ENCODE measurements at places on chromosomes 2 and 18.

DNA sequence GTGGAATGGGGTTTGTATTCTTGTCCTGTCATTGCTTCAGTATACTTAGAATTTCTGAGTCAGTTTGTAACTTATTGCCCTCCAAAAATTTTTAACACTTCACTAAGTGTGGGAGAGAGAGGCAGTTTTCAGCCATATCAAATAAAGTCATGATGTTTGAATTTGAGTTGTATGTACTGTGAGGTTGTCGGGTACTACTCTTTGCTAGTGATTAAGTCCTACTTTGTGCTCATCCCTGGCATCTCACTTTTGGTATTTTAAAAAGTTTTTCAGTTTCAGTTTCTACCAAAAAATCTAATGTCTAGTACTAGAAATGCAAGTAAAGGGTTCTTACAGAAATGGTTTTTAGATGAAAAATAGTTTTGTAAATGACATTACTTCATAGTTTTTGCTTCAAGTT is 40.7 kb downstream of the EIF5B start:
- no peak for DNase-seq

DNA sequence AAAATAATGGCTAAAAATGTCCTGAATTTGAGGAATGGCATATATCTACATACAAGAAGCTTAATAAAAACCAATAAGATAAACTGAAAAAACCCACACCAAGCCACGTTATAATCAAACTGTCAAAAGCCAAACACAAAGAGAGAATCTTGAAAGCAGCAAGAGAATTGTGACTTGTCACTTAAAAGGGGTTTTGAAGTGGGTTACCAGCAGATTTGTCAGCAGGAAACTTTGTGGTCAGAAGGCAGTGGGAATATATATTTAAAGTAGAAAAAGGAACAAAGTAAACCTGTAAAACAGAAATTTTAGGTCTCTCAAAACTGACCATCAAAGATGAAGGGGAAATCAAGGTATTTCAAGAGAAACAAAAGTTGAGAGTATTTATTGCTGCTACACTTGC is 171.9 kb upstream of the CNTNAP5 start:
- DNase-seq = no peak

- DNase-seq = no peak
Measured at GRCh38 chr2:58853420-58853819, 612.3 kb upstream of the FANCL start.

GRCh38 chr2:219028996-219029828 is 12.1 kb downstream of the CFAP65 start:
- DNase-seq = no peak

DNA sequence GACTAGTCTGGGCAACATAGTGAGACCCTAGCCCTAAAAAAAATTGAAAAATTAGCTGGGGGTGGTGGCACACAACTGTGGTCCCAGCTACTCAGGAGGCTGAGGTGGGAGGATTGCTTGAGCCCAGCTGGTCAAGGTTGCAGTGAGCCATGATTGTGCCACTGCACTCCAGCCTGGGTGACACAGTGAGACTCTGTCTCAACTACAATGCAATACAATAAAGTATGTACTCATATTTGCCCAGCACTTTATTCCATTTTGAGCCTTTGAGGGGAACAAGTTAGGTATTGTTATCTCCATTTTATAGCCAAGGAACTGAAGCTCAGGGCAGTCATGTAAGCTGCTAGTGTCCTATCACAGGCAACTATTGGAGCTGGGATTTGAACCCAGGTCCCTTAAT is 49.3 kb upstream of the PLB1 start:
- DNase-seq = no peak

DNA sequence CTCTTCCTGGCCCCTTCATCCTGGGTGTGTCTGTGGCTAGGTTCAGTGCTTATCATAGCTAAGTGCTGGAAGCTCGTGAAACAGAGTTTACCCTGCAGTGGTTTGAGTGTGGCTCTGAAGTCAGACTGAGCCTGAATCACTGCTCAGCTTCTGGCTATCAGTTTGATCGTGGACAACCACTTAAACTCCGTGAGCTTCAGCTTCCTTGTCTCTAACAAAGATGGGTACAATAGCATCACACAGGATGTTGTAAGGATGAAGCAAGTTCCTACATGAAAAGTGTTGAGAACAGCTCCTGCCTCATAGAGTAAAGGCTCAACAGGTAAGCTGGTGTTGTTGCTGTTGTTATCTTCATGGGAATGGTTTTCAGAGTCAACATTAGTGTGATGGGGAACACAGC is 210.3 kb downstream of the CLIP4 start:
- no peak for DNase-seq

DNA sequence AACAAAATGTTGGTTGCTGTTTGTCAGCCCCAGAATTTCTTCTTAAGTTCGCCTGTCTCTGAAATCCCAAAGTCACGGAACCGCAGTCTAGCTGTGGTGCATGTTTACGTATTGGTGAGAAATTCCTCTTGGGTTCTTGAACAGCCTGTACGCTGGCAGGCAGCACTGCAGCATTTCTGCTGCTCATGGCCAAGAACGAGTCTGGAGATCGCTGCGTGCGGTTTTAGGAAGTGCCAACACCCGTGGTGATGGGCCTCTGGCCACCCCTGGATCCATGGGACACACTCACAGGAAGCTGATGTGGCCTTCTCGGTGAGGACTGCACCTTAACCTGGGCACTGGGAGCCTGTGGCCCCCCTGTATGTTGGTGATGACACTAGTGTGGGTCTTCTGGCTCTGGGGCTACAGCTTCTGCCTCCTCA is 23.7 kb downstream of the ASB1 start:
- no peak for DNase-seq

GRCh38 chr2:128403814-128404708 is 85.4 kb upstream of the HS6ST1 start:
- no peak for DNase-seq

GRCh38 chr2:40160751-40161218 is 291.1 kb downstream of the SLC8A1 start:
- no peak for DNase-seq

- no peak for DNase-seq
Measured at GRCh38 chr2:127179766-127180165, 40.3 kb downstream of the CYP27C1 start.

DNA sequence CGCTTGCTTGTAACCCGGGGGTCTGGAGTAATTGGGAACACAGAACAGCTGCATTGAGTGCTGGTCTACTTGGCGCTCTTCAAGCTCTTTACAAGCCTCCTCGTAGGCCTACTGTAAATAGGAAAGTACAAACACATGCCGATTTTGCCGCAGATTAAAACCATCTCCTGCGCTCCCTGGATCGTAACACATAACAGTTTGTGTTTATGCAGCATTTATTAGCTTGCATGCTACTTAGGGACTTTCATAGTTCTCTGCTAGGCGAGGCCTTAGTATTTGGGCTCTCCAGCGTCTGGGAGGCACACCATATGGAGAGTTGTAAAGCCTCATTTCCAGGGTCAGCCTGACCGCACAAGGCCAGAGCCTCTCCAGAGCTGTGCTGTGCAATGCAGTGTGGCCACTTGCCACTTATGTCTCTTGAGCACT is 84.0 kb upstream of the HAAO start:
- no peak for DNase-seq

GRCh38 chr2:235600406-235600805 is 106.6 kb downstream of the AGAP1 start:
- DNase-seq = no peak

DNA sequence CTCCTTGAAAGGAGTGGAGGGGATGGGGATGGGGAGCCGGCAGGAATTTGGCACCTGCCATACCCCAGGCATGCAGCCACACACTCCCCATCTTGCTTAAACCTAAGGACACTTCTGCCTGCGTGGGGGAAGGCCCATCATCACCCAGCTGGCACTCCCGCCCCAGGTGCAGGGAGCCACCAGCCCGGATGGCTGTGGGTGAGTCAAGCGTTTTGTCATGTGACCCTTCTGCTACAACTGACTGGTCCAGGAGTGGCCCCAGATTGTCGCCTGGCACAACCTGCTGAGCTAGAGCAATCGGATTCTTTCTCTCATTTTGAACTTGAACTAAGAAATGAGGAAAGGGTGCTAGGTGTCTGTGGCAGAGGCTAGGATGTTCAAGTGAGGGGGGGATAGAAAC is 61.3 kb downstream of the TSN start:
- peak; percentile 94 for DNase-seq

GRCh38 chr2:211941216-211941747 is 597.3 kb downstream of the ERBB4 start:
- no peak for DNase-seq

- DNase-seq = no peak
Measured at GRCh38 chr2:16478434-16479210, 187.0 kb downstream of the CYRIA start.

- DNase-seq = no peak
Measured at GRCh38 chr2:1658394-1659151, 85.7 kb downstream of the PXDN start.

GRCh38 chr2:73917296-73917695 is 9.4 kb upstream of the DGUOK start:
- DNase-seq = no peak

DNA sequence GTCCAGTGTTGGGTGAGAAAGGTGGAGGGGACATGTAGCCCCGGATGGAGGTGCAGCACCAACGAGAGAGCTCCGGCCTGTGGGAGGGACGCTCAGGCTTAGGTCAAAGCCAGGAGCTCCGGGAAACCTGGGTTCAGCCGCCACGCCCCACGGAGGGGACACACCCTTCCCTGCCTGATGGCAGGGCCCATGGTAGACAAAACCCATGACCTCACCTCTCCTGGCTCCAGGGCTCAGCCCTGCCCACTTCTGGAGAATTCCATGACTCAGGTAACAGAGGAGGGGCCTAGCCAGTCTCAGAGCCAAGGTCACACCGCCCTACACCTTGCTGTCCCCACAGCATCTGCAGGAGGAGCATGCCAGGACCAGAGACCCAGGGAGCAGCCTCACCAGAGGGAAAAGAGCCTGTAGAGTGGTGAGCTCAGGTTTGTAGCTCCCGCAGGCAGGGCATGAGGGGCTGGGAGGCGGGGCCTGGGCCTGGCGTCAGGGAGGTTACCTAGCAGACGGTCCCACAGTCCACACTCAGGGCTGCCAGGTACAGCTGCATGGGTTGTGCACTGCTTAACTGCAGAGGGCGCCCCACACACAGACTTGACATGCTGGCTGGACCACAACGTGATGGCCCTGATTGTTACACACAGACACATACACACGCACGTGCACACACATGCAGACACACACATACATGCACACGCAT is 70.8 kb upstream of the SMAD7 start:
- DNase-seq = peak; percentile 70

- DNase-seq = peak; percentile 45
Measured at GRCh38 chr2:54569745-54570301, 113.7 kb downstream of the SPTBN1 start.

- no peak for DNase-seq
Measured at GRCh38 chr18:43800584-43800983, 523.3 kb upstream of the SYT4 start.

DNA sequence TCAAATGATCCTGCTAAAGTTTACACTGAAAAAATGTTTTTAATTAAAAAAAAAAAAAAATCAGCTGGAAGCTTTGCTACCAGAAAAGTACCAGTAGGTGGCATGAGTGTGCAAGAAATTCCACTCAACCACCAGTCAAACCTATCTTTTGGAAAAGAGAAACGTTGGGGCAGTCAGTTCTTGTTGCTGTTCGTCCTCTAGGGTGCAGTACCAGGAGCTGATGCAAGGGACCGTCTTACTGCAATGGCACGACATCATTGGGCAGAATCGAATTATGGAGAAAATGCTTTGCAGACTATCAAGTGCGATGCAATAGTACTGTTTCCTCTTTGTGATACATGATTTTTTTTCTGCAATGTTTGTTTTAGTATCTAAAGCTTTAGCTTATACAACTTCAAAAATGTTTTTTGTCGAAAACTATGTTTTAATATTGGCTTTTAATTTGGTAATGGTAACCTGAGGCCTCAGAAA is 18.3 kb downstream of the YPEL5 start:
- DNase-seq = peak; percentile 86

DNA sequence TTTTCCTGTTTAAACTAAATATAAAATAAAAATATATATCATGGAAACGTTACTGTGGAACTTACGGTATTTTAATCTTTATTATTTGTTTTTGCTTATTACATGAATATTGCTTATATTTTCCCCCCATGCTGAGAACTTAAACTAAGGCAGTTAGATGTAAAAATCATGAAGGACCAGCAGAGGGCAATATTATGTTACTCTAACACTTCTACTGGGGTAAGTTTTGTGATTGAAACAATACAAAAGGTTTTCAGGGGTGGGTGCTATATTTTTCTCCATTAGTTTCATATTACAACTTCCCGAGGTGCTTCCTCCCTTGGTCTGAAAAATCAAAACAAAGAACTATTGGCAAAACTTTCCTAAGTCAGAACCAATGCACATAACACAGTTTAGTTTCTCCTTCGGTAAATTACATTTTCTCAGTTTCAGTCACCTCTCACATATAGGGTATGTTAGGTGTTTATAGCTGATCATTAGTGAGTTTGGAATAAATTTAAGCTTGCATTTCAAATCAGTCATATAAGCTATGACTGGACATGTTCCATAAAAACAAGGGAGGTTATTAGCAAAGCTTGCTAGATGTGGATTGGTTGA is 54.8 kb downstream of the ZNF407 start:
- peak; percentile 57 for DNase-seq

- no peak for DNase-seq
Measured at GRCh38 chr2:233855345-233855744, 1.0 kb upstream of the HJURP start.

DNA sequence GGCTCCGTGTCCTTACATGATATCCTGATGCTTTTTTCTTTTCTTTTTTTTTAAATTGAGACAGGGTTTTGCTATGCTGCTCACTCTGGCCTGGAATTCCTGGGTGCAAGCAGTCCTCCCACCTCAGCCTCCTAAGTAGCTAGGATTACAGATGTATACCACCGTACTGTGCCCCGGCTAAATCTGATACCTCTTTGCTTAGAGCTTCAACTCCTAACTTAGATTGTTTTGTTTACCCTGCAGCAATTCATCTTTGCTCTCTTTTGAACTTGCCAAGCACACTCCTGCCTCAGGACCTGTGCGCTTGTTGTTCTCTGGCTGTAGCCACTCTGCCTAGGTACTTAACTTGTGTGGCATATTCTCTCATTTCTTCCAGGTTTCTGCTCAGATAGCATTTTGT is 24.5 kb downstream of the RAB10 start:
- DNase-seq = no peak

DNA sequence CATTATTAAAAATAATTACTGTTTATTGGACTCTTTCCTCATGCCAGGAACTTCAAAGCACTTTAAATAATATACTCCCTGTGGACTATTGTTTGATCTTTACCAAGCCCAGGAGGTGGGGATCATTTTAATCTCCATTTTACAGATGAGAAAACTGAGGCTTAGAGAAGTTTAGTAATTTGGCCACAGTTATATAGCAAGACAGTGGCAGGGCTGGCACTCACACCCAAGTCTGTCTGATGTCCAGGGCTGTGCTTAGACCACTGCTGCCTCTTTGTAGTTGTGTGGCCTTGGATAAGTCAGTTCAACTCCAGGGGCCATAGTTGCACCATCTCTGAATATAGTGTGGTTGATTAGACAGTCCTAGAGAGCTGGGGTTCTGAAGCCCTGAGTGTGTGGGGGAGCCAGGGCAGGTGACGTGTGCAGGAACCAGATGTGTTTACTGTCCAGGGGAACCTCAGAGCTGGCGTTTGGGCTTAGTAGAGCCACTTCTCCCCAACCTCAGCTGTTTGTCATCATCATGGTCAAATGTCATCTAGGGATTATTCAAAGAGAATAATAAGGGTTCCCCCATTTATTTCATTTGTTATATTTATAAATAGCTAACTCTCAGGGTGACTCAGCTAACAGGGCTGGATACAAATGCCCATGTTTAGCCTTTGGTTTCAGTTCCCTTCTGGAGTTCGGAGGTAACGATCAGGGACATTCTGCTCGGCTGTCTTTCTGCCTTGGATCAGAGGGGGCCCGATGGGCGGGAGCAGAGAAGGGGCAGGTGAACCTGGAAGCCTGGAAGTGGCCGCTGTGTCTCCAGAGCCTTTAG is 68.0 kb downstream of the BOLA3 start:
- DNase-seq = peak; percentile 79

- no peak for DNase-seq
Measured at GRCh38 chr2:3466966-3467365, 52.4 kb downstream of the ADI1 start.
